Kidney tubule cell (primary cell): ENCODE measurements at places on chromosomes 5 and 9.

GRCh38 chr5:150765011-150765798 lies 6.4 kb upstream of the DCTN4 start:
- DNase-seq: no peak

GRCh38 chr9:4139196-4139595 lies 160.7 kb downstream of the GLIS3 start:
- DNase-seq: peak; percentile 26

GRCh38 chr9:109319626-109320241 lies 1.1 kb downstream of the EPB41L4B start:
- DNase-seq: peak; percentile 45

DNA sequence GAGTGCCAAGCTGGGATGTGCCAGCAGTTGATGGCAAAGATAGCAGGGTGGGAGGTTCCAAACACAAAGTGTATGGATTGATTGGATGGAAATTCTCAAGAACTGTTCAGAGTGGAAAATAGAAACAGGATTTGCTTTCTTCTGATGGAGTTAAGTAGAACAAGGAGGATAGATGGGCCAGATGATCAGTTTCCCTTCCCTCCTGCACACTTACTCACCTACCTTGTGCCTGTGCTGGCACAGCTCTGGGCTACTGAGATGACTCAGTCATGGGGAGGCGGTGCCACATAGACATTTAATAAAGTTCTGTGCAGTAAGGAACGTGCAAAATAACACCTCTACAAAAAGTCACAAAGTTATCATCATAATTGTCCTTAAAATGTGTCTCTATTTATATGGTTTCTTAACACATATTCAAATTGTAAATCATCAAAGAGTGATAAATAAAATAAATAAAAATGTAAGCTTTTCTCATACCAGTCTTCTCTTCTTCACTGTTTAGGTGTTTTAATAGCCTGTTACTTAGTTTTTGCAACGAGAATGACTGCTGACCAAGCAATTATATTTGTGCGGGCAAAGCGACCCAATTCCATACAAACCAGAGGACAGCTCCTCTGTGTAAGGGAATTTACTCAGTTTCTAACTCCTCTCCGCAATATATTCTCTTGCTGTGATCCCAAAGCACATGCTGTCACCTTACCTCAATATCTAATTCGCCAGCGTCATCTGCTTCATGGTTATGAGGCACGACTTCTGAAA lies 12.7 kb downstream of the PTPDC1 start:
- peak; percentile 50 for DNase-seq

GRCh38 chr9:137297966-137298365 lies 4.1 kb downstream of the NRARP start:
- DNase-seq: no peak

DNA sequence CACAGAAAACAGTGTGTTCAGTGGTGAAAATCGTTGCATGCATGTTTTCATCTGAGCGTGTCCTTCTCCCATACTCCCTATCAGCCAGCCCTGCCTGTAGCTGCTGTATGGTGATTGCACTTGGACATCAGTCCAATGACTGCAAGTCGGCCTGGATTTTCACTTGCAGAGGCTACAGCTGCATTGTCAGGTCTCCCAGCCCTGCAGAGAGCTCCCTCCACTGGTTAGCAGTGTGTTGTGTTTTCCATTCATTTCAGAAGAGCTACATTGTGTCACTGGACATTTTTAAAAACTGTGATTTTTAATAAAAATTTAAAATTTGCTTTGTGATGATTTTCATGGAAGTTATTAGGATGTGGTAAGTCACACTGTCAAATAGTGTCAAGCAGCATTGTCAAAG lies 96.6 kb downstream of the SYK start:
- DNase-seq: no peak

GRCh38 chr5:116554764-116555163 lies 19.9 kb downstream of the SEMA6A start:
- no peak for DNase-seq

DNA sequence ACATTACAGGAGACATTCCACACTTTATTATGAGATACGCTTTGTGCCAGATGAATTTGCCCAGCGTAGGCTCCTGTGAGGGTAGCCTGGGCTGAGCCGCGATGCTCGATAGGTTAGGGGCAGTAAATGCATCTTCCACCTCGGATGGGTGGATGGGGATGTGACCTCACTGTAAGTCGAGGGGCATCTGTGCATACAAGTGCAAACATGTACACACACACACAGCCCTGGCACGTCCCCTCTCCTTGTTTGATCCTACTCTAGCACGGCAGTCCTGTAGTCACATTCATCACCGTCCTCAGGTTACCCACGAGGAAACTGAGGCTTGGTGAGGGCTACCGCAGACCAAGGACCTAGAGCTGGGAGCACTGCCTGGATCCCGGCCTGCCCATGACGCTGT lies 166.8 kb downstream of the COL23A1 start:
- no peak for DNase-seq

DNA sequence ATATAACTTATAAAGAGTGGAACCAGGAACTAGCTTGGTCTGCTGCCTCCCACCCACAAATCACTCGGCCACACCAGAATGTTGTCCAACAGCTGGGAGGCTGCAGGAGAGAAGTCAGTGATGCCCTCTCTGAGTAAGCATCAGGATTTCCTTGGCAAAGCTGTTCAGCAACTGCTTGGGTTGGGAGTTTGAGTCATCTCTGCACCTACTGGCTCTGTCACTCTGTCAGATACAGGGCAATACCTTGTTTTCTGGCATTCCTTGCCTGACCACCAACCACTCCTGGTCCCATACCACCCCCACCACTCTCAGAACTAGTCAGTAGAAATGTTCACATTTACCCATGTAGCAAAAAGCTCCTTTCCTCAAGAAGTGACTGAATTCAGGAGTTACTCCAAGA lies 36.8 kb upstream of the GCNT4 start:
- peak; percentile 91 for DNase-seq

GRCh38 chr9:136701668-136702053 lies 10.7 kb upstream of the DIPK1B start:
- DNase-seq: no peak

DNA sequence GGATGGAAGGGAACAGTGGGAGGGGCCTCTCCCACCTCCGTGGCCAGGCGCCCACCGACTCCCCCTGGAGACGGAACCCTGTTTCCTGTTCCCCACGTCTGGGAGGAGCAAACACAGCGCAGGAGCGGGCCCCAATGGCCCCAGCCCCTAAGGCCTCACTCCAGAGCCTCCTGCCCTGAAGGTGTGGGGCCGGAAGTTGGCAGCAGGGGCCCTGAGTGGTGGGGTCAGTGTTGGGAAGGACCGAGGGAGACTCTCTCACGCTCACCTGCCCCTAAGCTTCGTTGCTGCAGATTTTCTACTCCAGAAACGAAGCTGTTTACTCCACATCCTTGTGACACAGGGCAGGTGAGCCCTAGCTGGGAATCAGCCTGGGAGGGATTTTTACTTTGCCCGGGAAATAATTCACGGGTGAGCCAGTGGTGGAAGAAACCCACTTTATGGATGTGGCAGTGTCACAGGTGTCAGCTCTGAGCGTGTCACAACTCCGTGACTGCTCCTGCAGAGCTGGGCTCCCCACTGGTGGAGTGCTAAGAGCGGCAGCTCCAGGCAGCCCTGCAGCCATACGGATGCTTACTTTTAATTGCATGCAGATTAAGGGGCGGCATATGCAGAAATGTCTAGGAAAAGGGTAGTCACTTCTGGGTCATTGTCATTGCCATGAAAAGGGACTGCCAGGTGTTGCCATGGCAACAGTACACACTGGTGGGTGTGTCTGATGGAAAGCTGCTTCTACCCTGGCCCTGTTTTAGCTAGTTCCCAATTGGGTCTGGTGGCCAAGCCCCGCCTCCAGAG lies 77.5 kb upstream of the OLFM1 start:
- DNase-seq: no peak

- peak; percentile 26 for DNase-seq
Measured at GRCh38 chr9:93576258-93577077, at the start of gene PHF2. Gene PHF2, plus strand, starts transcription at chr9:93576584. Its CDS starts 190 bp downstream, at chr9:93576774.

- DNase-seq: no peak
Measured at GRCh38 chr5:8561224-8561840, 692.4 kb downstream of the MTRR start.
